Thyroid gland (tissue), 4 donors: ENCODE measurements at places on chromosomes 13 and 19. TPM values are rescaled to one million over a fixed set of nuclear protein-coding genes. Genes with fewer than 3 reads are reported as not detected.

ZNF541 gene
- not detected for total RNA-seq

GRCh38 chr13:50649211-50649610, 194.3 kb downstream of the DLEU7 start:
- no peak for DNase-seq
- H3K36me3 ChIP-seq: no peaks in the 10 kb centered on the region
- no peaks in the 10 kb centered on the region for H3K4me1 ChIP-seq
- no peak overlapping the region for H3K27ac ChIP-seq

CBY2 gene
- total RNA-seq: 0.27 TPM

DNA sequence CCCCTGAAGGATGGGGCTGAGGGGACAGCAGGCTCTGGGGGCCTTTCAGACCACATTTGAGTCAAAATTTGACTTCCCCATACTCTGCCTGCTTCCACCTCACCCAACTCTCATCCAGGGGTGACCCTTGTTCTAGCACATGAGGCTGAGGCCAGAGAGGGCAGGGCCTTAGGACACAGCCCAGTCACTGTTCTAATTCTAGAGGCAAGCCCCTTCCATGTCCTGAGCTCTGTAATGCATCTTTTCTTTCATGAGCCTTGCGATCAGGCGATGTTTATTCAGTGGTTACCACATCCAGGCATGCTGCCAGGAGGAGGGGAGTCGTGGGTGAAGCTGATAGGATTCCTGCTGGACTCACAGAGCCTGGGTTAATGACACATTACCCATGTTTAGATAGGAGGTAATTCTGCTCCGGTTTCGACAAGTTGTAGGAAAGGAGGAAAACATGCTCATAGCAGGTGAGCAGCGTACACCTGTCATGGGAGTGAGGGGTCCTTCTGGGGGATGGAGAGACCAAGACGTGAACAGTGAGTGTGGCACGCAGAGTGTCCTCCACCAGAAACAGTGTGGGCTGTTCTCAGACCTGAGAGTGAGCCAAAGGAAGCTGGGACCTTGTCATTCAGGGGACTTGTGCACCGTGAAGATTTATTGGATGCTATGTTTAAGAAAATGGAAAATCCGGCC, 9.3 kb downstream of the RPS9 start:
- DNase-seq: peak; percentile 96
- peaks cover 33% of the 10 kb centered on the region for H3K36me3 ChIP-seq
- H3K27me3 ChIP-seq: no peaks in the 10 kb centered on the region
- peak overlapping the region; percentile 17 for H3K27ac ChIP-seq
- H3K4me1 ChIP-seq: peaks cover 7% of the 10 kb centered on the region

DNA sequence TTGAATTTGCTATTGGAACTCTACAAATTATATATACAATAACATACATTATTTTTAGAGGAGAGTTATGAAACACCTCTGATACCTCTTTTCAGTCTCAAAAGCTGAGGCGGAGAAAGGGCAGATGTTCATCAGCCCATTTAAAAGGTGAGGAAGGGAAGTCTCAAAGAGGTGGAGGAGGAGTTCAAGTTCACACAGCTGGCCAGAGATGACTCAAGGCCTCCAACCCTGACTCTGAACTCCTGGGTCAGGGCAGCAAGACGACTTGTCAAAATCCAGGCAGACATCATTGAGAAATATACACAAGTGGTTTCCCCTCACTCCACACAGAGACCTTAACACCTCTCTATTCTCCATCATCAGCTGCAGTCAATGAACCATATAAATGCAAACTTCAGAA, 2.1 kb downstream of the SIAH3 start:
- DNase-seq: no peak
- no peaks in the 10 kb centered on the region for H3K27me3 ChIP-seq
- no peak overlapping the region for H3K4me3 ChIP-seq
- peaks cover 29% of the 10 kb centered on the region for H3K4me1 ChIP-seq

GRCh38 chr13:72983085-72983768, 75.6 kb upstream of the KLF5 start:
- no peaks in the 10 kb centered on the region for H3K27me3 ChIP-seq
- peak overlapping the region; percentile 60 for H3K27ac ChIP-seq
- no peaks in the 10 kb centered on the region for H3K36me3 ChIP-seq
- H3K4me1 ChIP-seq: peaks cover 9% of the 10 kb centered on the region
- peak; percentile 63 for DNase-seq
- H3K4me3 ChIP-seq: no peak overlapping the region

- H3K36me3 ChIP-seq: no peaks in the 10 kb centered on the region
- H3K4me1 ChIP-seq: peaks cover 7% of the 10 kb centered on the region
- no peaks in the 10 kb centered on the region for H3K27me3 ChIP-seq
- H3K4me3 ChIP-seq: no peak overlapping the region
- DNase-seq: no peak
- H3K27ac ChIP-seq: no peak overlapping the region
Measured at GRCh38 chr19:45170146-45171106, 7.6 kb downstream of the TRAPPC6A start.

GPR12 gene
- total RNA-seq: 0.33 TPM

DNA sequence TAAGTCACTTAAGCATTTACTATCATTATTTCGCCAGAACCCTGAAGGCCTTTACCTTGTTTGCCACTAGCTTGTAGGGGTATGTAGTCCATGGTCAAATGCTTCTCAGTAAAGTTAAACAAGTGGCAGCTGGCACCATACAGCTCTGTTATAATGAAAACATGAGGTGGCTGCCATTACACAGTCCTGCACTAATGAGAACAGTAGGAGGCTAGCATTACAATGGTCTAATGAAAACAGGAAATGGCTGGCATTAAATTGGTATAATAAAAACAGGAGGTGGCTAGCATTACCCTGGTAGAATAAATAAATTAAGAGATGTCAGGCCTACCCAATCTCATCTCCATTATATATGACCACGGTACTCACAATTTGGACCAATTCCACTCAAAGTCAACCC, 107.5 kb downstream of the PCDH17 start:
- H3K27me3 ChIP-seq: no peaks in the 10 kb centered on the region
- no peaks in the 10 kb centered on the region for H3K4me1 ChIP-seq
- H3K4me3 ChIP-seq: no peak overlapping the region
- no peaks in the 10 kb centered on the region for H3K36me3 ChIP-seq
